ENCODE measurements at places on chromosomes 6 and 20.

- DNase-seq: no peak
Observed at GRCh38 chr6:105791583-105792318, 294.4 kb upstream of the PRDM1 start.

GRCh38 chr6:27679964-27680694, 207.2 kb upstream of the ZNF184 start:
- DNase-seq: peak; percentile 4

DNA sequence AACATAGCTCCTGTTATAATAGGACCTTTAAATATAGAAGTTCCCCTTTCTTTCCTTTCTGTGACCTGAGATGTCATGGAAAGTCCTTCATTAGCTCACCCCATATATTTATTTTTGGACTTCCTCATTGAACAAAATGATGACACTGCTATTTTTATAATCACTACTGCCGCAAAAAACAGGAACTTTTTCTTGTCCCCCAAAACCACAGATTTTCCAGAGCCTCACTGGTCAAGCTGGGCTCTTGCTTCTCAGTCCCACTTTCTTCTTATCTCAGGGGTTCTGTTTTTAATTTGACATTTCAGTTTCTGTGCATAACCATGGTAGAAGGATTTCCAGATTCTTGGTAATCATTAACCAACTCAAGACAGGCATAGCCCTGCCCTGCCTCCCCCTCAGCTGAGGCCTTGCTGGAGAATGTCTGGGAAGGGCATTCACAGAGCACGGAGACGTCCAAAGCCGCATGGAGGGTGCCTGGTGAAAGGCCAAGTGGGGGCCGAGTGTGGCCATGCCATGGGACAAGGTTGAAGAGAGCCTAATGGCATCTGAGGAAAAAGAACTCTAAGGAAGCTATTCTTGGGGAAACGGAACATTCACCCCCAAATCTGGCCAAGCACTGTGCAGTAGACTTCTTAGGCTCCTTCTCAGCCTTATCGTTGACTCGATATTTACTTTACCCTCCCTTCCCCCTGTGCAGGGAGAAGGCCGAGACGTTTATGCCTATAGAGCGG, 73.7 kb downstream of the EDN1 start:
- peak; percentile 76 for DNase-seq

DNA sequence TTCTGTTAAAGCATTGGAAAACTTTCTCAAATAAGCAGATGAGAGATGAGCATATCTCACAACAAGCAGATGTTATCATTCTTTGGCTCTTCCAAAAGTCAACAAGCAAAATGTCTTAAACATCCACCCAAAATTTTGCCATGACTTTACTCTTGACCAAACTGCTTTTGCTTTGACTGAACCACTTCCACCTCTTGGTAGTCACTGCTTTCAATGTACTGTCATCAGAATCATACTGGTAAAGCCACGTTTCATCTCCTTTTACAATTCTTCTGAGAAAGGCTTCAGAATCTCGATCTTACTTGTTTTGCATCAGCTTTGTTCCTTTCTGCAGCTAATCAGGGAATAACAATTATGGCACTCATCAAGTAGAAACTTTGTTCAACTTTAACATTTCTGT, 498.5 kb upstream of the GJE1 start:
- DNase-seq: no peak

GRCh38 chr20:45835329-45835765, 1.7 kb downstream of the SNX21 start:
- DNase-seq: no peak

DNA sequence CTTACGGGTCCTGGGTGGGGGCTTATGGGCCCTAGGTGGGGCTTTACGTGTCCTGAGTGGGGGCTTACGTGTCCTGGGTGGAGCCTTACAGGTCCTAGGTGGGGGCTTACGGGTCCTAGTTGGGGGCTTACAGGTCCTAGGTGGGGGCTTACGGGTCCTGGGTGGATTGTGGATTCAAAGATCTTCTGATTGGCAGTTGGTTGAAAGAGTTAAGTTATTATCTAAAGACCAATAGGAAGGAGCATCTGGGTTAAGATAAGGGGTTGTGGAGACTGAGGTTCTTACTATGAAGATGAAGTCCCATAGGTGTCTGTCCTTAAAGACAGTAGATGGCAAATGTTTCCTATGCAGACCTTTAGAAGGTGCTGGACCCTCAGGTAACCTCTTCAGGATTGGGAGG, 8.4 kb upstream of the BIRC7 start:
- no peak for DNase-seq

DNA sequence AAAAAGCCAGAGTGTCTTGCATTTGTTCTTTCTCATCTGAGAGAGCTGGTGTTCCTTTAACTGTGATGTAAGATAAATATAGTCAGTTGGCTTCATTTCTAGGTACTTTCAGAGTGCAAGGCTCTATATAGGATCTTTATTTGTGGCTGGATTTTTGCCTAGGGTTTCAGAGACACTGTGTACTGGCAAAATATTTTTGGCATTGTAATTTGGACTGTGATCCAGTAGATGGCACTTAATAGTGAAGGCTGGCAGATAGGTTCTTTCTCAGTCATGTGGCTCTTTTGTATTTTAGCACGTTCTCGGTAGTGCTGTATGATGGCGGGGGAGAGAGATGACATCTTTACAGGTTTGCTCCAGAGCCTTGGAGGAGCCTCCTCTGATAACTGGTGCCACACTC, 26.8 kb upstream of the SLC35B3 start:
- DNase-seq: no peak

DNA sequence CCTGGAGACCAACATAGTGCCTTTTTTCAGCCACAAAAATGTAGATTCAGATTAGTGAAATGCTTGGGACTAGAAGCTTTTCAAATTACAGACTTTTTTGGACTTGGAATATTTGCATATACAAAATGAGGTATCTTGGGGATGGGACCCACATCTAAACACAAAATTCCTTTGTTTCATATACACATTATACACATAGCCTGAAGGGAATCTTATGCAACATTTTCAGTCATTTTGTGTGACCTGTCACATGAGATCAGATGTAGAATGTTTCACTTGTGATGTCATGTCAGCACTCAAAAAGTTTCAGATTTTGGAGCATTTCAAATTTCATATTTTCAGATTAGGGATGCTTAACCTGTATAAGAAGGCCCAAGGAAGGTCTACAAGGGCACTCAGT, 44.5 kb upstream of the ALDH8A1 start:
- no peak for DNase-seq

All from muscle of leg (tissue), 16 donors.